ENCODE measurements at places on chromosomes 1 and 21.

- peak; percentile 68 for DNase-seq
These were observed 4.8 kb upstream of the IFNLR1 start for GRCh38 chr1:24191860-24192259.

DNA sequence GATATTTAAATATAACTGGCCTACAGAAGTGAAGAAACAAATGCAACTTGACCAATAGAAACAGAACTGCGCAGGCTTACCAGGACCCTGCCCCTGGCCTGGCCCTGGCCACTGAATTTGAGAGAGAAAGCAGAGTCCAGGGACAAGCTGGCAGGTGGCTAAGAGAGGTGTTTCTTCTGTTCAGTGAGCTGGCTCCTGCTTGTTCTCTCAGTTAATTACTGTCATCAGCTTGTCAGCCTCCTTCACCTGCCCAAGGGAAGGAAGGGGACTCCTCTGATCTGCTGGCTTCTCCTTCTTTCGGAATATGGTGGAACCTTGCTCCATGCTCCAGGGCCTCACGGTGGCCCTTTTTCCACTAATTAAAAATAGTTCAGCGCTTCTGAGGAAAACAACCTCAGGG lies 388.4 kb downstream of the DISC1 start:
- no peak for DNase-seq

DNA sequence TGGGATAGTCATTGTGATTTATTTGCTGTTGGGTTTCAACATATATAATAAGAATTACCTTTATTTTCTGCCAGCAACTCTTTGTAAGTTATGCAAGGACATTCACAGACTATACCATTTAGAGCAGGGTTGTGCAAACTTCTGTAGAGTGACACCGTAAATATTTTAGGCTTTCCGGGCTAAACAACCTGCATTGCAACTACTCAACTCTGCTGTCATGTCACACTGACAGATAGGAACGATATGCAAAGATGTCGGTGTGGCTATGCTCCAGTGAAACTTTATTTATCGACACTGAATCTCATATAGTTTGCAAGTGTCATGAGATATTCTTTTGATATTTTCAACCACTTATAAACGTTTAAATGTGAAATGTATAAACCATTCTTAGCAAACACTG lies 210.4 kb downstream of the BACH1 start:
- no peak for DNase-seq

- peak; percentile 23 for DNase-seq
These were observed 1.7 kb downstream of the TMEM125 start for GRCh38 chr1:43271186-43272118.

GRCh38 chr21:36627242-36627641 lies 71.7 kb upstream of the SIM2 start:
- peak; percentile 11 for DNase-seq

- peak; percentile 33 for DNase-seq
These were observed 12.2 kb upstream of the GPR161 start for GRCh38 chr1:168148916-168149315.

- DNase-seq: no peak
These were observed 81.8 kb downstream of the LRRC7 start for GRCh38 chr1:69649383-69649990.

DNA sequence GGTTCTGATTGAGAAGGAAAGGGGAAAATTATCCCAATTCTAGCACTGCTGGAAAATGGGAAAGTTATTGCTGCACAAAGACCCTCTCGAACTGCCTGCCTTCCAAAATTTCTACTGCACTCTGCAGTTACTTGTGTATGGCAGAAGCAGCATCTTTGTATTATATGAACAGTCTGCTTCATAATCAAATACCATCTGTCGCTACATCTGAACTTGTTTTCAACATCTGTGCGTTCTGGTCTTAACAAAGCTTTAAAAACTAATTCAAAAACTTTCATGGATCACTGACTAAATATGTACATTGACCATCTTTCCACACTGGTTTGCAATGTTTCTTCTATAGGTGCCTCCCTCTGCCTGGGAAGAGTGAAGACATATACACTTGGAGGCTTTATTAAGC lies 79.2 kb downstream of the PROX1 start:
- no peak for DNase-seq

- DNase-seq: no peak
These were observed 73.6 kb upstream of the TLR5 start for GRCh38 chr1:223216531-223217205.

- no peak for DNase-seq
These were observed 20.6 kb upstream of the RSPO1 start for GRCh38 chr1:37655274-37655673.

DNA sequence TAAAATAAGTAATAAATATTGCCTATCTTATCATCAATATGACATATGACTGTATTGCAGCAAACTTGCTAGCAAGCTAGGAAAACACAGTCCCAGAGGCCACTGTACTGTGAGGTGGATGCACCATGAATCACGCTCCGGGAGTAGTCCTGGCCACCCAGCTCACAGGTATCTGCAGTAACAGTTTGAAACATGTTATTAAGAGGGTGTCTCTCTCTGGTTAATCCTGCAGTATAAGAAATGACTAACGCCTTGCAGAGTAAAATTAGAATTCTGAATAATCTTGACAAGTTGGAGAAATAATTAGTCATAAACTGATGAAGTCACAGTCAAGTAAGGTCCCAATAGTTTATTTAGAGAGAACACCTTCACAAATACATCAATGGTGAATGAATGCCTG lies 34.0 kb upstream of the DPT start:
- DNase-seq: no peak

DNA sequence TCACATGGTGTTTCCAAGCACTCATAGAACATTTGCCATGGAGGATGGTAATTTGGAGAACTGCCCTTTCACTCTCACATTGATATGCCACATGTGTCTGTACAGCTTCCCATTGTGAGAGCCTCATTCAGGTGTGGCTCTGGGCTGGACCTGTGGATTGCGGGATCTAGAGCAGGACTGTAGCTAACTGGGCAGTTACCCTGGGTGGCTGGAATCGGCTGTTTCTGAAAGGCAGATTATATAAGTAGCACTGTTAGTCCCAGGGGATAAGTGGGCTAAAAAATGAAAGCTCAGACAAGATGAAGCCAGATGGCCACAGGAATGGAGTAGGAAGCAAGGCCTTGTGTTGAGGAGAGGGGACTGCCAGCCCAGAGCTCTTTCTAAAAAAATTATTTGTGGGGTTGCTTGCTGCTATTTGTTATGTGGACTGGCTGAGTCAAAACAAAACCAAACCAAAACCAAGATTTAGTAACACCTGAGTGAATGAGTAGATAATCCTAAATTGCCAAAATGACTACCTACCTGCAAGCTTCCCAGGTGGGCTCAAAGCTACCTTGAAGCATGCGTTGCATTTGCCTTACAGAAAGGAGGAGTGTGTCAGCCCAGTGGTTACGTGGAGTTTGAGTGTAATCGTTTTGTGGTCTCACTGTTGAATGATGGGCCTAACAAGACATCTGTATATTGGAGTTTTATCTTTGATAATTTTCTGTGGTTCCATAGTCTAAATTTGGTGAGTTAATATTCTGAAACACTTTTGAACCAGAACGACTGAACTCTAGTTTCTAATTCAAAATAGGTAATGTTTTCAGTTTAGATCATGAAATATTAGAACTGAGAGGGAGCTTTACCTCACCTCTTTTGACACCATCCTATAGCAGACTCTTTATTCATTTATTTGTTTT lies 58.0 kb downstream of the SDCCAG8 start:
- DNase-seq: no peak

DNA sequence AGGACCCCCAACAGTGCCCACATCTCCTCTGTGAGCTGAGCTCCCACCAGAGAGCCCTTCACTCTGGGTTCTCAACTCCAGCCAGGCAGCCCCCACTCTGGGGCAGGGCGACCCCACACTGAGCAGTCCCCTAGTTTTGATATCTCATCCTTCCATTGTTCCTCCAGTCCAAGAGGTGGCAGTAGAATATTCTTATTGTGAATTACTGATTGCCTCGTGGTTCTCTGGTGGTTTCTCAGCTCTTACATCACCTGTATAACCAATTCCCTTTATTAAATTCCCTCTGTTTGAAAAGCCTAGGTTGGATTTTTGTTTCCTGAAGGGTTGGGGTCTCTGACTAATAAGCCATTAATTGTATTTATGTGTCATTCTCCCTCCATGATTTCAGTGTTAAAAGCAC lies 407.5 kb downstream of the SETD4 start:
- no peak for DNase-seq

- peak; percentile 76 for DNase-seq
These were observed 19.5 kb upstream of the COL6A2 start for GRCh38 chr21:46078322-46078977.

- no peak for DNase-seq
These were observed 19.9 kb downstream of the PLA2G4A start for GRCh38 chr1:186848509-186849130.

- DNase-seq: no peak
These were observed 3.5 kb upstream of the MYCL start for GRCh38 chr1:39905172-39905571.

DNA sequence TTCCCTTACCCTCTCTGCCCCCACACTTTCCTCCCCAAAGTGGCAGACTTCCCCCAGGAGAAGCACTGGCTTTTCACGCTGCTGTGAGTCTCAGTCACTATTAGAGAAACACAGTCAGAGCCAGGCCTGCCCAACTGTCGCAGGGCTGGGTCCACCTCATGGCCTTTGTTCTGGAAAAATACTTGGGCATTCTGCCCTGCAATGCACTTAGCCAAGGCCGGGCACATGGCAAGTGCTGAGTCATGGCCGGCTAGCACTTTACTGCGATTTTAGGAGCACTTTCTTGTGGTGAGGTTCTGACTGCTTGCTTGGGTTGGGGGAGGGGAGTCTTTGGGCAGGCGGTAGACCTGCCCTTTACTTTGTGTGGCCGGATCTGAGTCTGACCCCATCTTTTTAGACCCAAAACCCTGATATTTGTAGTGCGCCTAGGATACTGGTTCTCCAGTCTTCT lies 7.7 kb downstream of the EPHX1 start:
- peak; percentile 95 for DNase-seq

GRCh38 chr1:184193451-184193850 lies 141.9 kb downstream of the TSEN15 start:
- DNase-seq: no peak

DNA sequence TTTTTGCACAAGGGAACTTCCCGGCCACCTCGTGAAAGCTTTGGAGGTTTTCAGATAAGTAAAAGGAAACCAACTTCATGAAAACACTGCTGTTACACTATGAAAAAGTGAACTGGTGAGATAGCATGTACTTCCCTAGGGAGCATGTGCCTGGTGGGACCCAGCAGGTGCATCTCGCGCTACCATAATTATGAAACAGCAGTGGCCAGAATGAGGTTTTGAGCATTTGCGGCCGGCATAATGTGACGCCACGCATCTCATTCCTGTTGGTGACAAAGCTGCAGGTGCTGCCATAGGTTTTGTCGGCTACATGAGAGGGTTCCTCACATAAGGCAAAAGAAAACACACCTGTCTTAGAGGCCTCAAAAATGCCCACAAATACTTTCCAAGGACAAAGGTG lies 1.7 kb downstream of the KRTAP10-3 start:
- no peak for DNase-seq

GRCh38 chr1:222387007-222387814 lies 160.7 kb downstream of the HHIPL2 start:
- DNase-seq: no peak

GRCh38 chr1:156885880-156886355 lies 7.6 kb upstream of the PEAR1 start:
- no peak for DNase-seq

DNA sequence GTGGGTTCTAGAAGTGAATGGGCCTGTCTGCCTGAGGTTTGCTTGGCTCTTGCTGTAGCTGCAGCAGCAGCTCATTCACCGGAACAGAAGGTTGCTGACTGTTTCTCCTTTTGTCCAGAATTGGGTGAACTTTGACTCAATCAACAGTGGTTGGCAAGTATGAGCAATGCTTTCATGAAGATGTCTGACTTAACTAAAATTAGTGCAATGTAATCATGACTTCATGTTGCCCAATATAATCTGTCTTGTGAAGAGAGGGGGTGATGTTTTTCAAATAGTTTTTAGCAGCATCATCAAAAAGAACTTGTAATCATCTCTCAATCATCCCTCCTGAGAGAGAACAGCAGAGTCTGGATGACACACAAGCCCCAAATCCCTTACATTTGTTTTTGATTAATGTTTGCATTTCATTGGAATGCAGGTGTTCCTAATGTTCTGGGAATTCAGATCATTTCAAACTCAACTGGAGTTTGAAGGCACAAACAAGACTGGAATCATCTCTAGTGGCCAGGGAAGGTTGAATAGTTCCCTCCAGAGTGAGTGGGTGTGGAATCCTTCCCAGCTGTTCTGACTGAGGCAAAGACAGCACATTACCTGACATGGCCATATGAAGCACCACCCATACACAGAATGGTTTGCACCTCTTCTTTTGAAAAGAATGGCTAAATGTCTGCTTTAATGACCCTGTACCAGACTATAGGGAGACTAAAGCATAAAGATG lies 82.9 kb downstream of the HLX start:
- peak; percentile 98 for DNase-seq

DNA sequence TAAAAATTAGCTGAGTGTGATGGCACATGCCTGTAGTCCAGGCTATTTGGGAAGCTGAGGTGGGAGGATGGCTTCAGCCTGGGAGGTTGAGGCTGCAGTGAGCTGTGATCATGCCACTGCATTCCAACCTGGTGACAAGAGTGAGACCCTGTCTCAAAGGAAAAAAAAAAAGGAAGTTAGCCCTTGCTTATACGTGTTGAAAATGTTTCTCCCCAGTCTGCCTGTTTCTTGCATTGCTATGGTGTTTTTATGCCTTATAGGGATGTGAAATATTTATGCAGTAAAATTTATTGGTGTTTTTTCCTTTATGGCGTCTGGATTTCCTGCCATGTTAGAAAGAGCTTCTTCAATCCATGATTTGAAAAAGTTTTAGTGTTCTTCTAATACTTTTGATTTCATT lies 3.6 kb upstream of the RERE start:
- no peak for DNase-seq

GRCh38 chr21:45576838-45577737 lies 34.8 kb upstream of the SLC19A1 start:
- no peak for DNase-seq

DNA sequence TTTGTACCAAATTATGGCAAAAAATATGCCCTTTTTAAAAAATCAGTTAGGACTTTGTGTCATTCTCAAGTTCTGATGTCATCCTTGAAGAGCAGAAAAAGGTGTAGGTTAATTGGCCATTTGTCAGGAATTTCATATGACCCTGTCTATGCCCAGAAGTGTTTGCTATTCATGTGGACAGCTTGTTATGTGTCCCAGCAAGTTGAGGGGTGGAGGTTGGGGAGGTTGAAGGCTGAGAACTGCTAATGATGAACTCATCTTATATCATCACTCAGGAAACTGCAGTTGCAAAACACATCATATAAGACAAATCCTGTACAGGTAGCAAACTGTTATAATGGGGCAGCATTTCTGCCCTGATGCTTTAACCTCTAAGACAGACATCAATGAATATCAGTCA lies 106.5 kb downstream of the PHTF1 start:
- peak; percentile 23 for DNase-seq

- no peak for DNase-seq
These were observed 16.7 kb downstream of the SPATA21 start for GRCh38 chr1:16420424-16421118.

GRCh38 chr1:18752409-18752808 lies 107.1 kb downstream of the TAS1R2 start:
- DNase-seq: no peak

GRCh38 chr1:218521414-218522169 lies 176.5 kb downstream of the TGFB2 start:
- peak; percentile 55 for DNase-seq
